Muscle of leg (tissue), 16 donors: ENCODE measurements at places on chromosomes 7 and 10. TPM values are rescaled to one million over a fixed set of nuclear protein-coding genes. Genes with fewer than 3 reads are reported as not detected.

GRCh38 chr7:24477398-24478136 lies 95.7 kb upstream of the PALS2 start:
- peak overlapping the region; percentile 13 for H3K27ac ChIP-seq
- peak; percentile 84 for DNase-seq
- no peaks in the 10 kb centered on the region for H3K36me3 ChIP-seq
- H3K4me1 ChIP-seq, result peaks cover 2% of the 10 kb centered on the region
- no peak overlapping the region for H3K4me3 ChIP-seq

DNA sequence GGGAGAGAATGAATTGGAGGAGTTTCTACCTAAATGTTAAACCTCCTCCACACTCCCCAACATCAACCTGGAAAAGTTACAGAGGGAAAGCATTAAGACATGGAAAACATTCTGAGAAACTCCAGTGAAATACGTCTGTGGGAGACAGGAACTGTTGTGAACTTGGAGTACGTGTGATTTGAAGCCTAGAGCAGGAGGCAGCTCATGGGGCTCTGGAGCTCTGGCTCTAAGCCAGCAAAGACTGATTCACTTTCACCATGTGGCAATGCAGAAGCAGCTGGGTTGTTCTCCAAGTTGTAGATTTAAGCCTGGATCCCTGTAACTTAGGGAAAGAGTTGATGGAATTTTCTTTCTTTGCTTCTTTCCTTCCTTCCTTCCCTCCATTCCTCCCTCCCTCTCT lies 503.2 kb downstream of the NRG3 start:
- H3K27me3 ChIP-seq, result no peaks in the 10 kb centered on the region
- H3K27ac ChIP-seq, result no peak overlapping the region
- no peaks in the 10 kb centered on the region for H3K4me1 ChIP-seq
- H3K36me3 ChIP-seq, result no peaks in the 10 kb centered on the region
- H3K4me3 ChIP-seq, result no peak overlapping the region

- peak overlapping the region; percentile 77 for H3K27ac ChIP-seq
- peaks cover 2% of the 10 kb centered on the region for H3K27me3 ChIP-seq
Observed at GRCh38 chr10:132109341-132110110, 43.8 kb downstream of the JAKMIP3 start.

Gene FAM25A
- not detected for total RNA-seq

Gene TMEM184A
- total RNA-seq, result 0.49 TPM
